ENCODE measurements at places on chromosomes 6 and 20. TPM values are rescaled to one million over a fixed set of nuclear protein-coding genes. Genes with fewer than 3 reads are reported as not detected.

- DNase-seq, result no peak
Measured at GRCh38 chr6:53805016-53805415, 10.2 kb downstream of the LRRC1 start.

DNA sequence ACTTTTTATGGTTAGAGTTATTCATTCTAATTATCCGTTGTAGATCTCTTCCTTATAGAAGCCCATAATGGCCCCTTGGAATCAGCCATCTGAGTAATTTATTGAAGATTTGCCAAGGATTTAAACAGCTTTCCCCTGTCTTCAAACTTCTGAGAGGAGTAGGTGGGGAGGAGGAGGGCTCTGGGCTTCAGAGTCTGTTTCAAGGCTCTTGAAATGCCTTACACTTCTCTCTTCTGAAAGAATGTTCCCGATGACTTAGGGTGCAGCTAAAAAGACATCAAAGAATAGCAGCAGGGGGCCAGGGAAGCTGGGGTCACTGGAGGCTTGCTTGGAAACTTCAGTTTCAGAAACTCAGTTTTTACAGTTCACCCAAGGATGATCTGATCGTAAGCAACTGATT is 165.3 kb downstream of the ZDHHC14 start:
- DNase-seq, result no peak

- DNase-seq, result no peak
Measured at GRCh38 chr6:8017705-8018104, 46.5 kb downstream of the BLOC1S5 start.

DNA sequence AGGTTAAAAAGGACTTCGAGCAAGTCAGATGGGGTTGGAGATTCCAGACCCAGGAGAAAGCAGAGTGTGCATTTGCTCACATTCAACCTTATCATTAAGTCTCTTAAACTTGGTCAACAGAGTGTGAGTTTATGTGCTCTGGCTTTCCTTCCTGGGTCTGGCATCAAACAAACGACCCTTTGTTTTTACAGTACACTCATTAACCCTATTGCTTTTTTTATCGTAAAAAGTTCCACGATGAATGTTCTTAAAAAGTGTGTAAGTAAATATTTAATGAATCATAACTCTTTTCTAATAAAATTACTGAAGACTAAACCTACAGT is 2.5 kb downstream of the FYN start:
- DNase-seq, result peak; percentile 29

- DNase-seq, result no peak
Measured at GRCh38 chr6:35678021-35678654, 10.6 kb downstream of the FKBP5 start.

GRCh38 chr6:70041411-70041810 is 175.1 kb downstream of the COL19A1 start:
- DNase-seq, result no peak

- DNase-seq, result no peak
Measured at GRCh38 chr20:60906555-60906954, 345.5 kb upstream of the CDH4 start.

DNA sequence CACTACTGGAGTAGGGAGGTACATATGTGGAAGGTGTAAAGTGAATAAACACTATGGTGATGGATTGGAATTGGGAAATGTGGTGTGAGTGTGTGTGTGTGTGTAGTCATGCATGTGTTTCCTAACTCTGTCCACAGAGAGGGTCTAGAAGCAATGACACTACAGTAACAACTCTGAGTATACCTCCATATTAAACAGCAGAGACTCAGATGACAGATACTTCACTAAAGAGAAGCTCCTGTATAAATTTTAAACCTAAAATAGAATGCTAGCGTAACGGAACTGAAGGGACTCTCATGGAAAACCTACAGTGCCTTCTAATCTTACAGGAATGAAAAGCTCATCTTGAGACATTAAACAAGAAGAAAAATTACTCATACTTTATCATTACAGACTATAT is 150.5 kb downstream of the SLC16A10 start:
- no peak for DNase-seq

DNA sequence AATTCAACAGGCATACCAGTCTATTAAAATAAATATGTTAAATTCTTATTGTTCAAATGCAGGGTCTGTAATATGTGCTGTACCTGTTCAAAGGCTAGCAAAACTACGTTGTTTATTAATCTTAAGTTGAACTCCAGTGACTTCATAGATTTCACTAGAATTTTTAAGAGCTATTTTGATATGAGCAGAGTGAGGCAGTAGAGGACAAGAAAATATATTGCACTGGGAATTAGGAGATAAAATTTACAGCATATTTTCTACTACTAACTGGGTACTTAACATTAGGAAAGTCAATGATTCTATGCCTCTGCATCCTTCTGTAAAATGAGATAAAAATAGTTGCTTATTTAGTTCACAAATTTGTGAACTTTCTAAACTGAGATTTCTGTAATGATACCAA is 162.2 kb upstream of the BMP5 start:
- no peak for DNase-seq

DNA sequence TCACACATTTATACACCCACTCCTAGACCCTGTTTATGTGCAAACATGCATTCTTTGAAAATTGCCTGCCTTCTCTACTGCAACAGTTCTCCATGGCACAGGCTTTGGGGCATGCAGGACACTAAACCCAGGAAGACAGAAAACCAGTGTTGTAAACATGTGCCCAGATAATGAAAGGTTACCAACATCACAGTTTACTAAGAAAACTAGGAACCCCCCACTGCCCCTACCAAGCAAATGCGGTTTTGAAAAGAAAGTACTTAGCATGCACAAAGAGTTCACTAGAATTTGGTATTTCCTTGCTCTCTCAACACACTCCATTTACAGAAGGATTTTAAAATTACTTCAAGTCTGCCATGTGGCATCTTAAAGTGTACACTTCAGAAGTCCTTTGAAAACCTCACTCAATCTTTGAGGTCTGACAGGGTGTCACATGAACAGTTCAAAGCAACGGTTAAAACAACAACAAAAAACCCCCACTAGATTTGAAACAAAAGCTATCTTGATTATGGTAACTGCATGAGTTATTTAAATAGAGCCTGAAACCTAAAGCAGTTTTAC is 245.0 kb downstream of the GMPR start:
- DNase-seq, result no peak

DNA sequence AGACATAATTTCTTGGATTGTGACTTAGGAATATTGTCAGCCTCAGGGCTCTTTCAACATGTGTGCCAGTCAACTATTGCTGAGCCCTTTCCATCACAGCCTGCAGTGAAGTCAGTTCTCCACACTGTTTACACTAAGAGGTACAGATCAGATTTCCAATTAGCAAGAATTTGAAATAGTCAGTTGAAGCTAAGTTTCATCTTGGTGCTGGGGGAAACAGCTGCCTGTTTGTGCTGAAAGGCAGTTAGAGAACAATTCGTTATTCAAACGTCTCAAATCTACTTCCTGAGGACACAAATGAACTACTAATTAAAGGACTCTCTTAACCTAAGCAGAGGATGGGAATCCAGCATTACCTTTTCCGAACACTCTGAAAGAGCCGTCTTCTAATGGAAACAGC is 25.9 kb downstream of the ADGRF1 start:
- no peak for DNase-seq

Gene SRMS
- not detected for total RNA-seq

- DNase-seq, result no peak
Measured at GRCh38 chr6:49692534-49692933, 20.8 kb downstream of the CRISP2 start.

- no peak for DNase-seq
Measured at GRCh38 chr20:48722002-48722731, 105.6 kb downstream of the PREX1 start.

GRCh38 chr6:125888989-125889656 is 67.4 kb upstream of the HINT3 start:
- peak; percentile 23 for DNase-seq

DNA sequence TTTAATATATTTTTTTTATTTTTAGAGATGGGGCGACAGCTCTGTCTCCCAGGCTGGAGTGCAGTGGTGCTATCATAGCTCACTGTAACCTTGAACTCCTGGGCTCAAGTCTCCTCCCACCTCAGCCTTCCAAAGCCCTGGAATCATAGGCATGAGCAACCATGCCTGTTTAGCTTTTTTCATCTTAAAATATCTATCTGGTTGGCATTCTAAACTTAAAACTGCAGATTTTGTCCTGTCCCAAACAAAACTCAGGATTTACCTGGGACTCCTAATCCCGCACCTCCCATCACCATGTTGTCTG is 124.7 kb downstream of the SULF2 start:
- DNase-seq, result no peak

DNA sequence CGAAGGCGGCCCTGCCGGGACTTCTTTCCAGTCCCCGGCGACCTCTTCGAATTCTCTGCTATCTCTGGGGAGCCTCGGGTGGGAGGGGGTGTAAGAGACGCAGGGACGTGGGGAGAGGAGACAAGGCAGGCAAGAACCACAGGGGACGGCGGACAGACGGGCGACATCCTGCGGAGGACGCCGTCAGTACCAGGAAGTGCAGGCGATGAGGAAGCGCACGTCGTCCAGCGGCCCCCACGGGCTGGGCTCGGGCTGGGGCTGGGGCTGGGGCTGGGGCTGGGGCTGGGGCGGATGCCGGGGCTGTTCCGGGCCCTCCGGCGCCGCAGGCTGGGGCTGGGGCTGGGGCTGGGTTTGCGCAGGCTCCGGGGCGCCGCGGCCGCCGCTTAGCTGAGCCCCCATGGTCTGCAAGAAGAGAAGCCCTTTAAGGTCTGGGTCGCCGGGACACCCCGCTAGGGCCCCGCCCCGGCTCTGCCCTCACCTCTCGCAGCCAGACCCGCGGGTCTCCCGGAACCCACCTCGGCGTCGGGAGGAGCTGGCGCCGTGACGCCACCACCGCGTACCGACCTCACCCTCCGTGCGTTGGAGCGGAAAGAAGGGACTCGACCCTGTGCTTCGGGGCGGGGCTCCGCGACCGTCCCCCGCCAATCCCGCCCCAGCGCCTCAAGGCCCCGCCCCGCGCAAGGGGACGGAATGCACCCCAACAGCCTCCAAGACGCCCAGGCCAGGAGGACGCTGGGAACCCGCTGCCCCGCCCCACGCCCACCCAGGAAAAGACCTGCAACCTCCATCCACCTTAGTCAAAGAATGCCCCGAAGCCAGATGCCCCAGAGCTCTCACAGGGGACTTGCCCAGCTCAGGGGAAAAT is at the start of gene MMP24OS:
TSS of gene MMP24OS (minus strand) at position 592 of the 865 bp plus-strand sequence. CDS start at position 399, 193 bp downstream.
- peak; percentile 98 for DNase-seq

Gene FKBP1C
- 0.35 TPM for total RNA-seq

Gene SRC
- 185 TPM for total RNA-seq

DNA sequence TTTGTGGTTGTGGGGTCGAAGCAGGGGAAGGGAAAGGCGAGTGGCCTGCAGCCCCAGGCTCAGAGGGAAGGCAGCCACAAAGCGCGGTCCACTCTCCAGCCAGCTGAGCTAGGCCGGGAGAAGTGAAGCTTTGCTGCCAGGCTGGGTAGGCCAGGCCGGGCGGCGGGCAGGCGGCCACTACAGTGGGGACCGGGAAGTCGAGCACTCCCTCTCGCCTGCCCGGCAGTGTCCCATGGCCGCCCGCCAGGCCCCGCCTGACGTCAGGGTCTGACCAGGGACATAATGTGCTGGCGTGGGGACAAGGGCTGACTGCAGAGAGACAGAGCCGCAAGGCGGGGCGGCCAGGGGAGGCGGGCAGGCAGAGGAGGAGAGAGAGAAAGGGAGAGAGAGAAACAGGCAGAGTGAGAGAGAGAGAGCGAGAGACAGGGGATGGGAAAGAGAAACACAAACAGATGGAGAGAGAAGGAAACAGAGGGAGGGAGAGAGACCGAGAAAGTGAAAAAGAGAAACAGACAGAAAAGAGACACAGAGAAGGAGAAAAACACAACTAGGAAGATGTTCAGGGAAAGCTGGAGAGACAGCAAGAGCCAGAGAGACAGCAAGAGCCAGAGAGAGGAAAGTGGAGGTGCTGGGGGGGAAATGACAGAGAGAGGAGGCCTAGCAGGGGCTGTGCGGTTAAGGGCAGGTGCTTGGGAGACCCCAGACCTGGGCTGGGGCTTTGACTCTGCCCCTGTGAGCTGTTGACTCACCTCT is 94.5 kb upstream of the PTPN1 start:
- DNase-seq, result peak; percentile 99

DNA sequence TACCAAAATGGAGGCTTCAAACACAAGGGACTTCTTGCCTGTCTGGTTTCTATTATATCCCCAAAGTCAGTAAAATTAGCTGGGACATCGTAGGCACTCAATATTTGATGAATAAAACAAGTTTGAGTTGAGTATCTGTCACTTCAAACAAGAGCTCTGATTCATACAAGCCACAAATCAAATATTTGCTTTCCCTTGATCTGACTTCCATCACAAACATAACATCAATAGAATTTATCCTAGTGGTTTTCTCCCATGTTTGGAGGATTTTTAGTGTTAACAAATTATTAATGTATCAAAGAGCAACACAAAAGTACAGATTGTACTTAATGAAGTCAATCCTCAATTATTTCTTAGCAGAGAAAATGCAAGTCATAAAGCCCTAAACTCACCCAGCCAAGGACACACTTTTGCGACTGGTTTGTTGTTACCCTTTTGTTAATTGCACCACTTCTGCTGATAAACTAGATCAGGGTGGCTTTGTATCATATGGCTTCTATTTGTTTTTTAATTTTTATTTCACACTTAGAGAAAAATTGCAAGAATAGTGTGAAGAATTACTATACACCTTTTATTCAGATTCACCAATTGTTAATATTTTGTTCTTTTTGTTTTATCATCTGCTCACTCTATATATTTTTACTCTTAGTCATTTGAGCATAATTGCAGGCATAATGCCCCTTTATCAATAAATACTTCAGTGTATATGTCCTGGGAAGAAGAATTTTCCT is 117.4 kb upstream of the PRDM1 start:
- no peak for DNase-seq

- peak; percentile 43 for DNase-seq
Measured at GRCh38 chr6:20056350-20056992, 155.8 kb downstream of the MBOAT1 start.

GRCh38 chr20:60283281-60283680 is 325.1 kb downstream of the CDH26 start:
- no peak for DNase-seq

Gene SOX18
- total RNA-seq, result not detected

Gene HCRTR2
- total RNA-seq, result not detected

Gene TPBG
- total RNA-seq, result 42.6 TPM

Gene ATP6V1G2
- 1.5 TPM for total RNA-seq

- DNase-seq, result no peak
Measured at GRCh38 chr6:112269114-112269513, 14.7 kb upstream of the LAMA4 start.
